ENCODE measurements at places on chromosomes 2 and 18.

GRCh38 chr18:48300463-48300961, 108.7 kb downstream of the ZBTB7C start:
- DNase-seq = no peak

- DNase-seq = no peak
Measured at GRCh38 chr2:199341123-199341522, 116.6 kb downstream of the SATB2 start.

GRCh38 chr18:45007531-45007930, 326.8 kb downstream of the SETBP1 start:
- no peak for DNase-seq

DNA sequence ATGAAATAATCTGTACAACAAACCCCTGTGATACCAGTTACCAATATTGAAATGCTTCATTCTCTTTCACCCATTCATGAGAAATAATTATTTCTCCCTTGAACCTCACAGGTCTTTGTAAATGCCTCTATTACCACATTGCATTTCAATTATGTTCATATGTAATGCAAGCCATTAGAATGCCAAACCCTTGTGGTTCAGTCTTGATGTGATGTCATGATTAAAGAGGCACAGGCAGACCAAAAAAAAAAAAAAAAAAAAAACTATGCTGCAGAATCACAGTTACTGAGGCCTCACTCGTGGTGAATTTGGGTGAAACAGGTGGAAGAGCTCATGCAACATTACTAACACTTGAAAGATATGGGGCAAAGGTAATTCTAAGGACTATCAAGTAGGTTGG, 9.4 kb upstream of the EPG5 start:
- no peak for DNase-seq

DNA sequence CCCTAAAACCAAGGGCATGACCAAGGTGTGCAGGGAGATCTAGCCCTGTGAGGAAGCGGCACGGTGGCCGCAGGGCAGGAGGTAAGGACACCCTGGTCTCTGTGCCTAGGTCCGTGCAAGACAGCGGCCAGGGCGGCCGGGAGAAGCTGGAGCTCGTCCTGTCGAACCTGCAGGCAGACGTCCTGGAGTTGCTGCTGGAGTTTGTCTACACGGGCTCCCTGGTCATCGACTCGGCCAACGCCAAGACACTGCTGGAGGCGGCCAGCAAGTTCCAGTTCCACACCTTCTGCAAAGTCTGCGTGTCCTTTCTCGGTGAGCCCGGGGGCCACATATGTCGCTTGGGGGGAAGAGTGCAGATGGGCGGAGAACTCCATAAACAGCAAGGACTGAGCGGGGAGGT, 235.4 kb downstream of the ATAD2B start:
- no peak for DNase-seq

DNA sequence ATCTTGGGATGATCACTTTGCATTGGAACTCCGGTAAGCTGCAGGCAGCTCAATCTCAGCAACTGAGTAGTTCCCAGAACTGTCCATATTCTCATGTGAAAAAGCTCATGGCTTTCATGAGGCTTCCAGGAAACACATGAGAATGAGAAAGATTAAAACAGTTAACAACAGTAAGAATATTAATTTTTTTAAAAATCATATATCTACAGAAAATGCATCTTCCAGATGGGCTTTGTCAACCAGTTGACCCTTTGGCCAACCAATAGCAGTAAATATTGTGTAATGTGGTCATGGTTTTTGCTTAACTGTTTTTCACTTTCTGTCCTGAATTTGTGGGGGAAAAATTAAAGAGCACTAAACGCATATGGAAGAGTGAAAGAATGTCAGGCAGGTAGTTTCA, 131.2 kb upstream of the CCDC195 start:
- no peak for DNase-seq

DNA sequence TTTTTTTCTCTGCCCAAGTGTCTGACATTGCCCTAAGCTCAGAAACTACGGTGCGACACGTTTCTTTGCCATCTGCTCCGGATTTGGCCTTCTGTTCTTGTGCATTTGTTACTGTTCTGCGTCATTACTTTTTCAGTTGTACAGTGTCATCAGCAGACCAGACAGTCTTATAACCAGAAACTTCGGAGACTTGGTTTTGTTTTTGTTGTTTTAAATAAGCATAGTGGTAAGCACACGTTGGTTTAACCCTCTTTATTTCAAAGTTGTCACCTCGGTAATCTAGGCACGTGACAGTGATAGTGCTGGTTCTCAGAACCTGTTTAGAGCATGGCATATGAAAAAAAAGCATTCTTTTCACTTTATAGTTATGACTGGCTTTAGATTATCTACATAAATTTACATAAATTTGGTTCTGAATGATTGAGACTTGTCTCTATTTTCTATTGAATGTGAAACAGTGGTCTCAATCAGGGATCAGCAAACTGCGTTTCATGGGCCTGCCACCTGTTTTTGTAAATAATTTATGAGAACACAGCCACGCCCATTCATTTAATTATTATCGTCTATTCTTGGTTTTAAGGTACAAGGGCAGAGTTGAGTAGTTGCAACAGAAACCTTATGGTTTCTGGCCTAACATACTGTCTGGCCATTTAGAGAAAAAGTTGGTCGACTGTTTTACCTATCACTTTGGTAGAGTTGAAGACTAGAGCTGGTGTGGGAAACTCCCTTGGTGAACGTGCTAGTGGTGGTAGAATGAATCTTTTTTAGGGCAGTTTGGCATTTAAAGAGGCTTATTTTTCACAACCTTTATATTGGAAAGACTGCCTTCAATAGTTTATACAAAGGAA, 106.5 kb downstream of the ZNF532 start:
- no peak for DNase-seq

- DNase-seq = no peak
Measured at GRCh38 chr18:71784777-71785176, 759.4 kb downstream of the CBLN2 start.

DNA sequence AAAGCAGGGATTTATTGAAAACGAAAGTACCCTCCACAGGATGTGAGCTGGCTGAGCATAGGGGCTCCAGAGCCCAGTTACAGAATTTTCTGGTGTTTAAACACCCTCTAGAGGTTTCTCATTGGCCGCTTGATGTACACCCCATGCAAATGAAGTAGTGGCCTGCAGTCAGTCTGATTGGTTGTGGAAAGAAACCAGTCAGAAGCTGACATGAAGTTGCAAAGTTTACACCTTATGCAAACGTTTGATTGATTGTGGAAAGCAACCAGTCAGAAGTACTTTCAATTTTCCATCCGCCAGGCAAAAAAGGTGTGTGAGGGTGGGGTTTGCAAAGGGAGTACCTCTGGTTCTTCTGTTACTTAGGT, 62.3 kb downstream of the VWA3B start:
- no peak for DNase-seq

DNA sequence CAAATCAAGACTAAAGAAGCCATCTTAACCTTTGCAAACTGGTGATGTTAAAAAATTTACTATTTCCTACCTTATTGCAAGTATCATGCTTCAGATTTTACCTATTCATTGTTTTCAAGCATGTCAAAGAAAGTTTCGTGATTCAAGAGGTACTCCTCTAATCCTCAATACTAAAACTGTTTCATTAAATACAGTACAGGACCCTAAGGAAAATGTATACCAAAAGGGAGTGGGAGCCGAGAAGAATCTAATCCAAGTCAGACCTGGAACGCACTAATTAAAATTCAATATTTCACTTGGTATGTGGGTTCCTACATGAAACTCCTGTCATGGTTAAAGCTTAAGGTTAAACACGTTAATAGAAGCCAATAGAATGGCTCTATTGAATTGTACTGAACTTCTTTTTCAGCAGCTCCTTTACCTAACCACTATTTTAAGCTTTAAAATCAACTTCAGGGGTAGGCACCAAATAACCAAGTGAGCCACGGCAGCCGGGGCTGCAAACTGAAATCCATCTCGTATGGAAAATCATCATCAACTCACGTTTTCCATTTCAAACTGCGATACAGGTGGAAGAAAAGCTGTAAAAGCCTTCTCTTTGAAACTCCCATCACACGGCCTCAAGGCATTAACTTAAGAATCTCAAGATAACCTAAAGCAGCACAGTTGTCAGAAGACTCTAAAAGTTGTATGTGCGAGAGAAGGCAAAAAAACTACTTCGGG, 188.8 kb downstream of the ZEB2 start:
- no peak for DNase-seq

GRCh38 chr18:47936952-47937351, 6.5 kb upstream of the SMAD2 start:
- no peak for DNase-seq

DNA sequence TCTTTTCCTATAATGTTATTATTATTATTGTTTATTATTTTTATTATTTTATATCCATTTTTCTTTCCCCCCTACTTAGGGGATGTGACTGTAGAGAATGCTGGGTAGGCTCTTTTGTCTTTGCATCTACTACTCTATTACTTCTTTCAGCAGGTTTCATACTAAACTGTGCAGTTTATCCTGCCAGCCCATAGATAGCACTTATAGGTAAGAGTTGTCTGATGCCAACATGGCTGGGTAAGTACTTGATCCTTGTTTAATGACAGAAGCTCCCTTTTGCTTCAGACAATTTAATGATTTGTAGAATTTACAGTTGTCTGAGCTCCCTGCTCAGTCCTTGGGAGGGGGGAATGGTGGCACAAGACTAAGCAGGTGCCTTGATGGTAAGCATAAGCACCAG, 262.9 kb upstream of the CDH2 start:
- no peak for DNase-seq

GRCh38 chr2:69936906-69937305, 22.0 kb downstream of the MXD1 start:
- no peak for DNase-seq

- DNase-seq = no peak
Measured at GRCh38 chr18:60549338-60549960, 176.9 kb upstream of the MC4R start.

- DNase-seq = no peak
Measured at GRCh38 chr2:176934131-176934530, 278.5 kb upstream of the HNRNPA3 start.

GRCh38 chr2:8260213-8260612, 421.6 kb upstream of the ID2 start:
- no peak for DNase-seq

GRCh38 chr2:11753452-11753885, 7.0 kb downstream of the LPIN1 start:
- no peak for DNase-seq

GRCh38 chr2:188518381-188518780, 226.7 kb downstream of the GULP1 start:
- no peak for DNase-seq

- no peak for DNase-seq
Measured at GRCh38 chr2:179712825-179713224, 148.6 kb downstream of the ZNF385B start.

DNA sequence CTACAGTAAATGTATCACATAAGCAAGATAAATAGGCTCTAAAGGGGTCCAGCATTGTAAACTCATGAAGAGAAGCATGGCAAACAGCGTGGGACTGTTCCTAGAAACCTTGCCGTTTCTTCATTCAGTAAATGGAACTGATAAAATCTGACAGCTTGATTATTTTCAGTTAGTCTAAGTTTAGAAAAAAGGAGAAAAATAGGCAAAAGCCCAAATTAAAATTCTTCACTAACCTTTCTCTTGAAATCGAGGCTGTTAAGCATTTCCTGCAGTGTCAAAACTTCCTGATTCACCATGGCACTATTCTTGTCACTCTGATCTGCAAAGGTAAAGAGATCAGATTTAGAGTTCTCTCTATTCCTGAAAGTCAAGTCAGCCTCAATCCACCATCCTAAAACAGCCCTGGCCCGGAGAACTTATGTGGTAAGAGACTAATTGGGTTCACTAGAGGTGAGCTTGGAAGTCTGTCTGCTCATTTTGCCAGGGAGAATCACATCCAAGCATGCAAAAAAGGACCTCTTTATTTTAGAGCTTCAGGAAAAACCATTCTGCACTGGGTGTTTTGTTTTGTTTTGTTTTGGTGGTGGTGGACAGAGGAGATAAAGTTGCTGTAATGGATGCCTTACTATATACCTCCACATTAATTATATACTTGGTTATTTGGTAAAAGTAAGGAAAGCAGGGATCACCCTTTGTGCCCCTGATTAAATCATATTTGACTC, 52.4 kb upstream of the STAT1 start:
- no peak for DNase-seq

DNA sequence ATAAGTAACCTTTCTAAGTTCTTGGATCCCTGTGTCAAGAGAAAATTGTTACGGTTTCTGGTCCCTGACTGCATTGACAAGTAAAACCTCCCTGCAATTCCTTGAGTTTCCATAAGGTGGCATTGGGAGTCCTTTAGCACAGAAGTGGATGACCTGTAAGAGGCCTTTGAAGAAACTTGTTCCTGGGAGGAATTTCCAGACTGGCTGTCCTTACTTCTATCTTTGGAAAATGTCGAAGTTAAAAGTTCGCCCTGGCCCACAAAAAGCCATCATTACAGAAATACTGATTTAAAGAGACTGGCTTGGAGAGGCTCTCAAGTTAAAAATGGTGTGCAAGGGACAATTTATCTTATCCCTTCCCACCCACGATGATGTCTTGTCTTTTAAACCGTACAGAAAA, 218.4 kb downstream of the CDH20 start:
- no peak for DNase-seq

DNA sequence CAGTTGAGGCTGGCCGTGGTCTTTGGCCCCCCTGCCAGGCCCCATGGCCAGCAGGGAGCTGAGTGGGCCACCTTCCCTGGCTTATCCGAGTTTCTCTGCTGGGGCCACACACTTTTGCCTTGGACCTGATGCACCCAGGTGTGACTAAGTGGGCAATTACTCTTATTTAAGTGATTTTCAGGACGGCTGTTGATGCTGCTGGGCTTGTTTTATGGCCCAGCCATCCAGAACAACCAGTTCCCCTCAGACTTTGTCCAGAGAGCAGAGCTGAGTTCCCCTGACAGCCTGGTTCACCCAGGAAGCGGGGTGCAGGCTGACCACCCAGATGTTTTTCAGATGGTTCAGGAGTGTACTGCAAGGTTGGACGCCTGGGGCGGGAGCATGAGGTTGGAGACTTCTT, 68.8 kb downstream of the GLI2 start:
- DNase-seq = no peak

GRCh38 chr2:156709091-156709490, 272.9 kb downstream of the GPD2 start:
- no peak for DNase-seq

GRCh38 chr18:62479574-62479973, 43.3 kb upstream of the ZCCHC2 start:
- DNase-seq = no peak
